Activated CD4-positive, alpha-beta memory T cell treated with anti-CD3 and anti-CD28 coated beads for 36 hours (primary cell): ENCODE measurements at places on chromosomes 13 and 19. TPM values are rescaled to one million over a fixed set of nuclear protein-coding genes. Genes with fewer than 3 reads are reported as not detected.

PLIN5 gene
- total RNA-seq, result 0.17 TPM

DNA sequence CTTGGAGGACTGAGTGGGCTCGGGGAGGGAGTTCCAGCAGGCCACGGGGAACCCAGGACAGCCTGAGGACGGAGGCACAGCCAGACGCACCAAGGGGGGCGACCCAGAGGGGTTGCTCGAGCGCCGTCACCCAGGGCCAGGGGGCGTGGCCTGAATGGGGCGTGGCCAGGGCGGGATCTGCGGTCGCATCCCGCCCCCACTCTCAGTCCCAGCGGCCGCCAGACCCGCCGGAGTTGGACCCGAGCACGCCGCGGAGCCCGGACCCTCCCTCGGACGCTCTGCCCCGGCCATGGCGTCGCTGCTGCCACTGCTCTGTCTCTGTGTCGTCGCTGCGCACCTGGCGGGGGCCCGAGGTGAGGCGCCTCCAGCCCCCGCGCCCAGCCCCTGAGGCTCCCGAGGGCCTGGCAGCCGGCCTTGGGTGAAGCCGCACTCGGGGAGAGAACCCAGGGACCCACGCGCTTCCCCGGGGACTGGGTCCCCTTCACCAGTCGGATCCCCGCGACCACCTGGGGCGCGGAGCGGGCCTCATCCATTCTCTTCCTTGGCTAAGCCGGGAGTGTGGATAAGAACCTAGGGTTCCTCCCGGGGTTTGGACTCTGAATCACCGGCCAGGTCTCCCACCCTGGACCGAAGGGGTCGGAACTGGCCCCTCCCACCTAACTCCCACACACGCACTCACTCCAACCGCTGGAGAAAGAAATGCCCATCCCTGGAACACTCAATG, at the start of gene CILP2:
Gene CILP2 (plus strand): TSS at position 205 of the 724 bp plus-strand sequence. CDS start 85 bp downstream, at position 290.
- DNase-seq, result peak; percentile 51
- H3K27ac ChIP-seq, result peak within 1 kb of the TSS; percentile 19
- peaks cover 26% of the 10 kb centered on the region for H3K4me1 ChIP-seq

GRCh38 chr13:113115363-113116205, 7.0 kb upstream of the F10 start:
- no peaks in the 10 kb centered on the region for H3K4me1 ChIP-seq
- no peaks in the 10 kb centered on the region for H3K27me3 ChIP-seq
- no peak overlapping the region for H3K27ac ChIP-seq
- H3K36me3 ChIP-seq, result no peaks in the 10 kb centered on the region
- H3K4me3 ChIP-seq, result no peak overlapping the region

DNA sequence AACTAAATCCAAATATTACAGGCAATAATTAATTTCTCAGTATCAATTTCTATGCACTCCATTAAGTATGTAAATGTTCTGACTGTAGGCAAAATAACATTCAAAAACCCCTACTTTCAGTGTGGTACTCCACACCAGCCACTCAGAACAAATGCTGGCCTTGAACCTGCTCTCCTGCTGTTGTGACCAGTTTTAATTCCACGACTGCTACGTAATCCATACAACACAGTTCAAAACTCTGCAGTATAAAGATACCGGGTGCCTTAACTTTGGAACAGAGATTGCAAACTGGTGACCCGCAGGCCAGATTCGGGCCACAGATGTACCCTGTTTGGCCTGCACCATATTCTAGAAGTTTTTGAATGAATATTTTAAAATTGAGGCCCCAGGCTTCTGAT, 30.4 kb downstream of the COL4A1 start:
- H3K36me3 ChIP-seq, result no peaks in the 10 kb centered on the region
- no peak for DNase-seq
- H3K4me1 ChIP-seq, result no peaks in the 10 kb centered on the region
- H3K27me3 ChIP-seq, result peaks cover 9% of the 10 kb centered on the region
- no peak overlapping the region for H3K4me3 ChIP-seq

TPTE2 gene
- total RNA-seq, result 0.12 TPM

GRCh38 chr19:21383980-21384582, 12.9 kb upstream of the ZNF493 start:
- H3K36me3 ChIP-seq, result peaks cover 68% of the 10 kb centered on the region
- no peaks in the 10 kb centered on the region for H3K27me3 ChIP-seq
- DNase-seq, result no peak
- H3K4me1 ChIP-seq, result no peaks in the 10 kb centered on the region
- H3K4me3 ChIP-seq, result no peak overlapping the region
- no peak overlapping the region for H3K27ac ChIP-seq

GNG7 gene
- total RNA-seq, result 0.88 TPM

DNA sequence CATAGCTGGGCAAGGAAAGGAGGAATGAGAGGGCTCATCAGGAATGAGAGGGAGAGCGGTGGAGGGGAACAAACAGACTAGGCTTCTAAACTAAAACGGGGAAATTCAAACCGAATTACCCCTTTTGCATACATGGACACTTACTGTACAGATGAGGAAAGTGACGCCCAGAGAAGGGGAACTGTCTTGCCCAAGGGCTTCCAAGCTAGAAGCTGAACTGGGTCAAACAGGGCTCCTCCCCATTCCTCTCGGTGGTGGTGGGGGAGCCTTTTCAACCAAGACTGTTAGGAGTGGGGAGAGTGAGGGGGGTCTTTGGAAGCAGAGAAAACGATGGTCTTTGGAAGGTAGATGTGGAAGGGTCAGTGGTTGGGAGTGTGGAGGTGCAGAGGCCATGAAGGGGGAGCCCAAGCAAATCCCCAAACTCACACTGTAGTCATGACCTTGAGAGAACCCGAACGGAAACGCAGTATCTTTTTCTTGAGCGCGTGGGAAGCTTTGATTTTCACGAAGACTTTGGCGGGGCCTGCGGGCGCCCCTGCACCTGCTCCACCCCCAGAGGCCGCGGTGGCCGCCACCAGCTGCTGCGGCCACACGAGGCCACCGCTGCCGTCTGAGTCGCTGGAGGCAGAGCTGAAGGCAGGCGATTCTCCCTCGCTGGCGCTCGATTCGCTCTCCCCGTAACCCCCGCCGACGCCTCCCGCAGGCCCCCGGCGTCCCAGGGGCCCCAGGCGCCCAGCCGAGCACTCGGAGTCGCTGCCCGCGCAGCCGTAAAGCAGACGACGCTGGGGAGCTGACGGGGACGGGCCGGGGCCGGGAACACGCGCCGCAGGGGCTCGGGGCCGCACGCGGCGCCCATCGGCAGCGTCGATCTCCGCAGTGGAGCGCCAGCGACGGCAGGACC, 12.3 kb upstream of the GNG8 start:
- H3K36me3 ChIP-seq, result peaks cover 9% of the 10 kb centered on the region
- H3K27ac ChIP-seq, result peak overlapping the region; percentile 13

DNA sequence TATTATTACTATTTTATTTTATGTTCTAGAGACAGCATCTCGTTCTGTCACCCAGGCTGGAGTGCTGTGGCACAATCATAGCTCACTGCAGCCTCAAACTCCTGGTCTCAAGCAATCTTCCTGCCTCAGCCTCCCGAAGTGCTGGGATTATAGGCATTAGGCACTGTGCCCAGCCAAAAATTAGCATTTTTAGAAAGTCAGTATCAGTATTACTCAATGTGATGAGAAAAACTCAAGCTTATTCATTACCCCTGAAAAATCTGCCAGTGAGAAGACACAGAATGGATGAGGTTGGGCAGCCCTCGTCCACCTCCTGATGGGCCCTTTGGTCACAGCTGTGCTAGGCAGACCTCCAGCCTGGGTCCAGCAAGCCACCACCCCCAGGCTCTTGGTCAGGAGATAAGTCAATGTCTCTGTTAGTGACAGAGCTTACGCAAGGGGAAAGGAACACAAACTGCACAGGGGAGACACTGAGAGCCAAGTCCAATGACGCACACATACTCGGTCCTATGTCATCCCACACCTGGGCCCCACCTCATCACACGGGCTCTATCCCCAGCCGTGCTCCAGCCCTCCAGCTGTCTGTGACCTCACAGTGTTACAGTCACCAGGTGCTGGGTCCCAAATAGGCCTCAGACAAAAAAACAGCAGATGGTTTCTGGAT, 19.8 kb downstream of the PEPD start:
- DNase-seq, result no peak
- no peaks in the 10 kb centered on the region for H3K27me3 ChIP-seq
- no peaks in the 10 kb centered on the region for H3K36me3 ChIP-seq
- H3K4me1 ChIP-seq, result no peaks in the 10 kb centered on the region
- no peak overlapping the region for H3K4me3 ChIP-seq

DNA sequence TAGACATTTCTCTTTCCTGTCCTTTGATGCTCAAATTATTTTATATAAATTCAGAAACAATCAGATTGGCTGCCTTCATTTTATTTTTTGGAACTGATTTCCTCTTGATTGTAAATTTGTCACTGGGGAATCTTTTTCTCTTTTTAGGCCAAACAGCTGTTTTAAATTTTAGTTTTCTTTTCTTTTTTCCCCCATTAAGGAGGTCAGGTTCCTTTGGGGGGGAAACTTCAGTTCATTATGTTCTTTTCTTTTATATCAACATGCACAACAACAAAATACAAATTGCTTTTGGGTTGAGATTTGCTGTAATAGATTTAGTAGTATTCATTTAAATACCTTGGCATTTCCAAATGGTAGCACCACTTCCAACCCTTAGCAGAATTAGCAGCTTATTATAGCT, 264.8 kb upstream of the SPRY2 start:
- no peak overlapping the region for H3K27ac ChIP-seq
- no peak overlapping the region for H3K4me3 ChIP-seq
- H3K36me3 ChIP-seq, result no peaks in the 10 kb centered on the region
- no peaks in the 10 kb centered on the region for H3K27me3 ChIP-seq
- DNase-seq, result no peak
- no peaks in the 10 kb centered on the region for H3K4me1 ChIP-seq

- no peak overlapping the region for H3K27ac ChIP-seq
- peaks cover 4% of the 10 kb centered on the region for H3K4me1 ChIP-seq
- H3K36me3 ChIP-seq, result peaks cover 18% of the 10 kb centered on the region
- no peaks in the 10 kb centered on the region for H3K27me3 ChIP-seq
- H3K4me3 ChIP-seq, result no peak overlapping the region
Observed at GRCh38 chr19:57900311-57900710, 11.5 kb upstream of the ZNF814 start.

ZNF582 gene
- total RNA-seq, result 0.58 TPM

DNA sequence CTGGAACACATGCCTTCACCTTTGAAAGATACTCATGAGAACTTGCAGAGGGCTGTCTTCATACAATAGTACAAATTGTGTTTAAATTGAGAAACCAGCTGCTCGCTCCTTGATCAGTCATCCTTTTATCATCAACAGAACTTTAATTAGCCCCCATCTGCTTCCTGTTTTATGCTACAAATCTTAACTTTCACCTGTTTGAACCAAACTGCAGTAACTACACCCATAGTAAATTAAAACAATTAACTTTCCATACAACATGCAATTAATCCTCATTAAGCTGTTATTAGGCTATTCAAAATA, 85.2 kb downstream of the FOXO1 start:
- H3K27ac ChIP-seq, result peak overlapping the region; percentile 44
- no peaks in the 10 kb centered on the region for H3K27me3 ChIP-seq
- H3K4me3 ChIP-seq, result no peak overlapping the region
- DNase-seq, result no peak
- peaks cover 16% of the 10 kb centered on the region for H3K36me3 ChIP-seq

GRCh38 chr13:36341718-36342117, 4.5 kb downstream of the SPART start:
- DNase-seq, result no peak
- H3K27me3 ChIP-seq, result no peaks in the 10 kb centered on the region
- peaks cover 61% of the 10 kb centered on the region for H3K4me1 ChIP-seq
- no peaks in the 10 kb centered on the region for H3K36me3 ChIP-seq
- H3K27ac ChIP-seq, result no peak overlapping the region
- no peak overlapping the region for H3K4me3 ChIP-seq

DNA sequence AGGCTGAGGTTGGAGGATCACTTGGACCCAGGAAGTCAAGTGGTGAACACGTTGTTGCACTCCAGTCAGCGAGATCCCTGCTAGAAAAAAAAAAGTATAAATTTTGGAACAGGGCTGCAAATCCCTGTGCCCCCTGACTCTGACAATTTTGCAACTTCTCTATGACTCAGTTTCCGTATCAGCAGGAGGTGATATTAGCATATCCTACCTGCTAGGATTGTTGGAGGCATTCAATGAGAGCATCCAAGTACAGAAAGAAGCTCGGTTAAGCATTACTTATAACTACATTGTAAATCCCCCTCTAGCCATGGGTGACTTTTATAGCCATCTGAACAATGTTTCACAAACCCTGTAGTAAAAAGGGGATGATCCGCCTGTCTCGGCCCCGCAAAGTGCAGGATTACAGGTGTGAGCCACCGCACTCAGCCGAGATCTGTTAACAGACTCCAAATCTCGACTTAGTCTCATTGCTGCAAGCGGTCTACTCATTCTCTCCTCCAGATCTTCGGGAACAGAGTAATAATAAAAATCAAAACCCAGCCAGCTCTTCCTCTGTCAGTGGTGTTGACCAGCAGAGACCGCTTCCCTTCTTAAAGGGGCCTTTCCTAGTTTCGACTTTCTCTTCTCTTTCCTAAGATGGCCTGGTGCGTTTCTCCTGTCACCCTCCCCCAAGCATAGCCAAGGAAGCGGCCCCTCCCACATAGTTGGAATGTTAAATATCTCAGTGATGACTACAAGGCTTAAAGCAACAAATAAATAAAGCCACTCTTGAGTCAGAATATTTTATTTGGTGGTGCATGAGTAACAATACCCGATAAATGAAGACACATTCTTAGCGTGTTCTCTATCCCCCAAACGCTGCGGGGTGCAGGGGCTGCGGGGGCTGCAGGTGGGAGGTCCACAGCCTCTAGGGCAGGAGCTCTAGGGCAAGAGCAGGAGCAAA, 10.3 kb upstream of the BICRA start:
- H3K4me3 ChIP-seq, result peak overlapping the region; percentile 83
- no peak overlapping the region for H3K27ac ChIP-seq

DNA sequence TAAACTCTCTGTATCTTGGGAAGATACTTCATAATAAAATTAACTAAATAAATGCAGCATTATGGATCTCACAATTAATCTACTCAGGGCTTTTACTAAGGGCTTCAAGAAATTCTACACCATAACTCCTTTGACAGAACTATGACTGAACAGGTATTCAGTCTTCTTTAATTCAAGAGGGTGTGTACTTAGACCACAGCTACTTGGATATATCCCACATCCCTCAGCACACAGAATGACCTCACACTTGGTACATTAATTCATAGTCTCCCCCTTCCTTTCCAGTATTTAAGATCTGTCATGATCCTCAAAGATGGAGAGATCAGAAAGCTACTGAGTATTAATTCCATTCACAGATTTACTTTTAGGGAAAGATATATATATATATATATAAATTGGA, 11.6 kb downstream of the DIAPH3 start:
- peaks cover 3% of the 10 kb centered on the region for H3K36me3 ChIP-seq
- no peaks in the 10 kb centered on the region for H3K27me3 ChIP-seq
- no peak overlapping the region for H3K27ac ChIP-seq
- H3K4me1 ChIP-seq, result peaks cover 5% of the 10 kb centered on the region
- H3K4me3 ChIP-seq, result no peak overlapping the region
